ENCODE measurements at places on chromosomes 3 and 15.

DNA sequence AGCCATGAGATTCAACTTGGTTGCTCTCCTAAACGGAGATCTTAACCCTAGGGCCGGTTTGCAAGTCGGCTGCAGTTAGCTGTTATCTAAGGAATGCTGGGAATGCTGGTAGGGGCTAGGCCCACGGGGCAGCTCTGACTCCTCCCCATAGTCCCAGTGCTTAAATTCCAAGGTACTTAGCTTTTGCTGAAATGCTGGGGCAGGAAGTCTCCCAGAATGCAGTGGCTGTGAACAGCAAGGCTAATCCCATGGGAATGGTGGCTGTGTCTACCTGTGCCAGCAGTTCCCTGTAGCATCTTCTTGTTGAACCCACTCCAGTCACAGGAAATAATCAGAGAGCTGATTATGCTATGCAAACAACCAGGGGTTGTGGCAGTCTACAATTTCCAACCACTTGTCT, 102.5 kb upstream of the TJP1 start:
- DNase-seq = no peak

DNA sequence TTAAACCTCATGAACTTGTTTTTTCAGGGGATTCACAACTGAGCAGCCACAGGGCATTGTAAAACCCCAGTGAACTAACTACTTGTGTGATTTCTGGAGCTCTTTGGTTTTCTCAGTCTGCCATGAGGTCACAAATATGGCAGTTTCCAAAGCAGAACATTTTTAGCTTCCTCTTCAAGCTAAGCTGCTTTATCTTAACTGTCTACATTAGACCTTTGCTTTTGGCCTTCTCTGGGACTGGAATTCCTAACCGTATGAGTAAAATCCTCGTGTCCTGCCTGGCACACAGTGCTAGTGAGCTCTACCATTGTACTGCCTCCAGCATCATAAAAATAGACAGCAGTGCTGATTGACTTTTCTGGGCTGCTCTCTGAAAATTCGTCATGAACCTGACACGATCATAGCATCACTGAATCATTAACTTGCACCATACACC, 22.1 kb downstream of the CDIN1 start:
- DNase-seq = no peak

DNA sequence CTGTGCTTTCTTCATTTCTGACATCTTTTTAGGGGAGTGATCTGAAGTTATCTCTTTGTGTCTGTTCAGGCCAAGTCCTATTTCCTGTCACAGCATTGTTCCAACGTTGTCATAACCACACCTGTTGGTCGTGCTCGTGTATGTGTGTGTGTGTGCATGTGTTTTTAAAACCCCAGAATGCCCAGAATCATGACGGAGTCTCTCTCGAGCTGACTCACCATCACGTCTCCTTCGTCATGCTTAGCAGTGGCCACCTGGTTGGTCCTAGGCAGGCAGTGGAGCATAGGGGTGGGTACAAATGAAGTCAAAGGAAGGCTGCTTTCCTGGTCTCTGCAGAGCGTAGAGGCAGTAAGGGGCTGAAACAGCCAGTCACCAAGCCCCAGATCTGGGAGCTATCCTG, 126.8 kb upstream of the ABHD17C start:
- no peak for DNase-seq

GRCh38 chr3:115436767-115437301, 186.5 kb upstream of the GAP43 start:
- no peak for DNase-seq

- no peak for DNase-seq
Measured at GRCh38 chr3:65449841-65450428, 588.8 kb downstream of the MAGI1 start.

DNA sequence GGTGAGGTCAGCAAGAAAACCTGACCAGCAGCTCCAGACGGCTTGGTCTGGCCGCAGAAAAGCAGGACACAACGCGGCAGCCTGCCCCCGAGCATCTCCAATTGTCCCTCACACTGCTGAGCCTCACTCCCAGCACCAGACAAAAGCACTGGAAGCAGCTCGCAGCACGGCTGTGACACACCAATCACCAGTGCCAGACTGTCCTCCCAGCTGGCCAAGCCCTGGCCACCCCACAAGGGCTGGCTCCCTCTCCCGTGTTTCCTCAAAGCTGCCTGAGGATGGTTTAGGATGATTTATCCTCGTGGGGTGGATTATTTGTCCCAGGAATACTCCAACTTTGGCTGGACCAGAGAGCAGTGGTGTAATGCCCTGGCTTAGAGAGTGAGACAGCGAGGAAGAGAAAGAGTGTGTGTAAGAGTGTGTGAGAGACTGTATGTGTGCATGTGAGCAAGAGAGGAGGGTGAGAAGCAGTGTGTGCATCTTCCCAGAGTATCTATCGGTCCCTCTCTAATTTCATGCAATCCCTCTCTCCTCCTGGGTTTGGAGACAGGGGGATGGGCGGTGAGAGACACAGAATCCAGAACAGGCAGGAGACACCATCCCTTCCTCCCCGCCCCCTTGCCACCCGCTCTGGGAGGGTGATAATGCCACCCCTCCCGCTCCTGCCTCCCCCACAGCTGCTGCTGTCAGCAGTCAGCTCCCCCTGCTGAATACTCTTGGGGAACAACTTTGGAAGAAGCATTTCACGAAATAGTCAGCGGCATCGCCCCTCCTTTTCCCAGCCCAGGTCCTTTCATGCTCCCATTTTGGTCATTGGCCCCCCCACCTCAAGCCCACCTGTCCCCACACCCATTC, 34.2 kb downstream of the SEMA5B start:
- DNase-seq = no peak

GRCh38 chr15:52139599-52140462, 27.3 kb upstream of the BCL2L10 start:
- peak; percentile 80 for DNase-seq

GRCh38 chr3:42544492-42545283, 37.1 kb downstream of the SEC22C start:
- no peak for DNase-seq

DNA sequence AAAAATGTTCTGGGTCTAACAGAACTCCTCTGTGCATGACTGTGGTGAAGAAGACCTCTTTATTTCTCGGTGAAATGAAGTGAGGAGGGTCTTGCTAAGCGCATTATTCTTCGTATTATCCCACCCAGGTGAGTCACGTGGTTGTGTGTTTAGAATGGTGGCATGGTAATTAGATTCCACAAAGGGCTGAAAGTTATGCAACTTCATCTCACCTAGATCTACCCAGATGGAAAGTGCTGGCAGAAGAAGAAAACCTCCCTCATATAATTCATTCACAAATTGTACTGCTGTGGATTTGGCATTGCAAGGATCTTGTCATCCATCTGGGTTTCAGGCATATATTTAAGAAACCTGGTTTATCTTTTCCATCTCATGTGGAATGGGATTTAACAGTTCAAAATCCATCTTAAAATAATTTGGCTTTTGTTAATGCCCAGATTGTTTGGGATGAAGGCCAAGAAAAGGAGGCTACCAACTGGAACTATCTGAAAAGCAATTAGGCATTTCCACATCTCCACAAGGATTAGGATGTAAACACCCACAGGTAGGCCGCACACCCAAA, 175.3 kb downstream of the PLCL2 start:
- DNase-seq = no peak

DNA sequence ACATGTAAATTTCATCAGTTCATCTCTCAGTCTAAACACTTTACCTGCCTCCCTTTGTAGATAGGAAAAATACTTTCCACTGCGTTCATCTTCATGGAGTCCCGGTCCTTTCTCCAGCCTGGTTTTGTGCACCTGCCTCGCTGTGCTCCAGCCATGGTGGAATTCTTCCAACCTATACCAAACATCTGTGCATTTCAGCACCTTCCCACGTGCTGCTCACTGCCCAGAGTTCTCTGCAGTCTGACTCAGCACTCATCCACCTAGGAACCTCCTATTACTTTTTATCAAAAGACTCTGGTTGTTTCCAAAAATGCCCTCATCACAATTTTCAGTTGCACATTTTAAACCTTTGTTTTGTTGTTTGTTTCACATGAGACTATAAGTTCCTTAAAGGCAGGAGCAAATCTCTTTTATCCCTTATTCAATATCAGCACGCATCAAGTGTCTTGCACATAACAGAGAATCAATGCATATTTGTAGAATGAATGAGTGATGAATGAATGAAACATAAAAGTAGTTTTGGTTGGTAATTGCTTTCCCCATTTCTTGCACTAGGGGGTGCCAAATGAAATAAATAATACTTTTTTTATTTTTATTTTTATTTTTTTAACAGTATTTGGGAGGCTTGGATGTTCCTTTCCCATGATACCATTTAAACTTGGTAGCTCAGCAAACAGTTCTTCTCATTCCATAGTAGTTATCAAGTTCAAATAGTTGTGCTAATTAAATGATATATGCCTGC, 30.2 kb upstream of the ADAMTS9 start:
- no peak for DNase-seq

DNA sequence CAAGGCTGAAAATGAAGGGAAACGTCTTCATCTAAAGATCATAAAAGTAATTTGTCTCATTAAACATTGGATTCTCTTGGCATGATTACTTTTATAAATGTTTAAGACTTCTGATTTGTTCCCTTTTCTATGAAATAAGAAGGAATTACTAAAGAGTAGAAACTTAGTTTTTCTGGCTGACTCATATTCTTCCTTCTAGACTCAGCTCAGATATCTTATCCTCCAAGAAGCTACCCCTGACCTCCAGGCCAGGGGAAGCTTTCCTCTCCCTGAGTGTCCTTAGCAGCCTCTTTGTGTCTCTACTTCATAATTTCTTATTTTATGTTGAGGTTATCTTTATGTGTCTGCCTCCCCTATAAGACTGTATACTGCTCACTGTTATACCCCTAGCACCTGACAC, 291.9 kb upstream of the STT3B start:
- DNase-seq = peak; percentile 38

- no peak for DNase-seq
Measured at GRCh38 chr3:40079847-40080240, 229.7 kb upstream of the EIF1B start.

DNA sequence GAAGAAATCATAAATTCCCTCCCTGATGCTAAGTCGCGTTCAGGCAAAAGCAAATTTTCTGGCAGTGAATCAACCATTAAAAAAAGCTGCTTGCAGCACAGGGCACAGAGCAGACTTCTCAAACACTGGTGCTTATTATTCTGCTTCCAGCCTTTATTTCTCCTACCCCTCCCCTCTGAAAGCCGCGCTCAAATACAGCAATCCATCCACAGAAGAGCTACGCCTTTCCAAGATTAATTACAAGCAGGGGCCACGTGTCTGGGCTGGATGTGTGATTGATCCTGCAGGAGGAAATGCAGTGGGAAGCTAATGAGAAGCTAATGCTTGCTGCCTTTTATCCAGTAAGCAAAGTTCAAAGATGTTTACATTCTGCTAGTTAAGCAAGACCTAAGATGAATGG, 134.9 kb upstream of the TOPAZ1 start:
- DNase-seq = no peak

GRCh38 chr3:100029689-100030088, 84.6 kb downstream of the FILIP1L start:
- no peak for DNase-seq

- no peak for DNase-seq
Measured at GRCh38 chr15:68366314-68366713, 65.6 kb downstream of the ITGA11 start.

GRCh38 chr15:38069511-38070011, 135.1 kb downstream of the TMCO5A start:
- peak; percentile 85 for DNase-seq

- DNase-seq = no peak
Measured at GRCh38 chr3:98600412-98601095, 7.1 kb upstream of the CPOX start.

DNA sequence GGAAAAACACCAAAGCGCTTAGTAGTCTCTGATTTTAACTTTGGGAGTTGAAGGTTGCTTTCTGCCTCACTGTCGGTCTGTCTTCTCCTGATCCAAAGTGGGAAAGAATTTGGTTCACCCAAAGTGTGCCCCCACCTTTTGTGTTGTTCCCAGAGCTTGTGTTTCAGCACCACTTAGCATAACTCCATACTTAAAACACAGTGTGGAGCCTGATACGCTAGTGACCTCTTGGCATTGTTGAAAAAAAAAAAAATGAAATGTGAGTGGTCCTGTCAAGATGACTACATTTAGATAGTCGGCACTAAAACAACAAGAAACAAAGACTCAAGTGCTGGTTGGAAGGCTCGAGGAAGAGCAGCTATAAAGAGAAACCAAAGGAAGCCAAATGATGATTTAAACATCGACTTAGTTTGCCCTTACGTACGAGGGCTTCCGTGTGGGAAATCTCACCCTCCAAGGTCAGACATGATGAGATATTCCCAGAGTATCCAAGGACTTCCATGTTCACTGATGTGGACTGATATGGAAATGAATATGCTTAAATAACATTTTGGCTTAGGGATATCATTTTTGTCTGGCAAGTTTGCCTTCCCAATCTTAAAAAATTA, 178.8 kb downstream of the MEIS2 start:
- no peak for DNase-seq

- DNase-seq = no peak
Measured at GRCh38 chr3:43195115-43195498, 89.2 kb upstream of the POMGNT2 start.

- DNase-seq = no peak
Measured at GRCh38 chr3:62209101-62209500, 164.2 kb downstream of the FEZF2 start.

GRCh38 chr3:138434875-138435772, 708 bp downstream of the ESYT3 start:
- no peak for DNase-seq

DNA sequence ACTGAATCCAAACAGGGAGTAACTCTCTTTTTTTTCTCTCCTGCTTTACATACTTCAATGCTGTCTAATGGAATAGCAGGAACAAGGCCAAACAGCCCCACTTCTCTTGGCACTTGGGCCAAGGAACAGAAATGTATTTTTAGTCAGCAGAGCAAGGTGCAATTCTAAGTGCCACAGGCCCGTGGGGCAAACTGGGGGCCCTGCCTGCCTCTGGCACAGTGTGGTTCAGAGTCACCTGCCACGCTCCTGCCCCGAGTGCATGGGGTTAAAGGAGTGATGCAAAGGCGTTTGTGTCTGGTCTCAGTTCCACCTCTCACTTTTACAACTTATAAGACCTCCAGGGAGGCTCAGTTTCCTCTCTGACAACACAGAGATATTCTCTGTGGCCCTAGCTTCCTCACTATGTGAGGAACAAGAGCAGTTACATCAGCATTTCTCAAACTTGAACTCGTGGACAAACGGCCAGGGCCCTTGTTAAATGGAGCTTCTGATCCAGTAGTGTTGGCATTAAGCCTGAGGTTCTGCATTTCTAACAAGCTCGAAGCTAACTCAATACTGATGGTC, 51.3 kb downstream of the LRIG1 start:
- DNase-seq = peak; percentile 60
